ENCODE measurements at places on chromosomes 3 and 15. TPM values are rescaled to one million over a fixed set of nuclear protein-coding genes. Genes with fewer than 3 reads are reported as not detected.

The ARHGEF26 gene
- 46.4 TPM for total RNA-seq

- DNase-seq: no peak
These were observed 98.9 kb upstream of the CHL1 start for GRCh38 chr3:97417-98258.

The TMEM42 gene
- total RNA-seq: 7.8 TPM

The RBSN gene
- total RNA-seq: 36.8 TPM

DNA sequence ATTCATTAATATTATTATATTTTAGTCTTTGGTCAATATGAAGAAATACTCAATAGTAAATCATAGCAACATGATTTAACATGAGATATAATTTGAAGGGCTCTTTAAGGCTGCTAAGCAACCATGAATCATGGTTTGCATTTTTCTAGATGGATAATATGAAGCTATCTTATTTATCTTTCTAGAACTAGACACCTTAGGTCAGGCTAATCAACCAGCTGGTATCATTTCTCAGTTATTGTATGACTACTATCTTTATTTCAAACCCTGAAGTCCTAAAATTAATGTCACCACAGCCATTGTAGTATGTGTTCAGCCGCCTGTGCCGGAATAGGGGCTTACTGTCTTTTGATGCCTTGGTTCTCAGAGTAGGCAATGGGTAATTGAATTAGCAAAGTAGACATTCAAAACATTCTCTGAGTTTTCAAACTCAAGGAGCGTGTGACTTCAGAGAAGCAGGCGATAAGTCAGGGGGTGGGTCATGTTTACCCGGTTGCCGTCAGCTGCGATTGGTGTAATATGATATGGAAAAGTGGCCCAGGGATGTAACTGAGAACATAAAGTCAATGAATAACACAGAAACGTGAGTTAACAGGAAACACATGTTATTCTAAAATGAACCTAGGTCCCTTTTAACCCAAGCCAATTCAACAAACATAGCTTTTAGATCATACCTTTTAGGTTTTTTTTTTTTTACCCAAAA lies 93.4 kb upstream of the CTDSPL start:
- no peak for DNase-seq

- DNase-seq: no peak
These were observed 28.6 kb upstream of the ACKR4 start for GRCh38 chr3:132568422-132568821.

DNA sequence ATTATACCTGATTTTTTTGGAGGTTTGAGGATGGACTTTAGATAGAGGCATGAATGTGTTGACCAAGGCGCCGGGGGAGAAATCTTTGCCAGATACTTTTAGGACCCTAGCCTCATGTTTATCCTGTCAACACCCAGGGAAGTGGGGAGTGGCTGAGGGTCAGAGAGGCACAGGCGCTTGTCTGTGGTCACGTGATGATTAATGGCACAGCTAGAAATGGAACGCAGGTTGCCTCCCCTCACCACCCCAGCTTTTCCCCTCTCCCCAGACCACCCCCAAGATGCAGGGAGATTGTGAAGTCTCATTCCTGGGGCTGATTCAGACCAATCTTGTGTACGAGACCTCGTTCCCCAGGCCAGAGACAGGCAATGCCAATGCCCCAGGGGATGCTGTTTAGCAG lies 218.4 kb upstream of the LINGO1 start:
- DNase-seq: no peak

The HRH1 gene
- total RNA-seq: 8.3 TPM

GRCh38 chr15:69849232-69849610 lies 248.5 kb downstream of the TLE3 start:
- no peak for DNase-seq

- peak; percentile 78 for DNase-seq
These were observed at the start of gene IL17RD for GRCh38 chr3:57164657-57165573. Gene IL17RD, minus strand, starts transcription at chr3:57165353. Its CDS starts 67 bp downstream, at chr3:57165286.

- DNase-seq: no peak
These were observed 55.2 kb downstream of the KAT2B start for GRCh38 chr3:20095470-20095869.

The TMC3 gene
- total RNA-seq: 0.95 TPM

- no peak for DNase-seq
These were observed 39.9 kb downstream of the IFT57 start for GRCh38 chr3:108182339-108182738.

- no peak for DNase-seq
These were observed 32.9 kb downstream of the SNTN start for GRCh38 chr3:63685340-63685739.

DNA sequence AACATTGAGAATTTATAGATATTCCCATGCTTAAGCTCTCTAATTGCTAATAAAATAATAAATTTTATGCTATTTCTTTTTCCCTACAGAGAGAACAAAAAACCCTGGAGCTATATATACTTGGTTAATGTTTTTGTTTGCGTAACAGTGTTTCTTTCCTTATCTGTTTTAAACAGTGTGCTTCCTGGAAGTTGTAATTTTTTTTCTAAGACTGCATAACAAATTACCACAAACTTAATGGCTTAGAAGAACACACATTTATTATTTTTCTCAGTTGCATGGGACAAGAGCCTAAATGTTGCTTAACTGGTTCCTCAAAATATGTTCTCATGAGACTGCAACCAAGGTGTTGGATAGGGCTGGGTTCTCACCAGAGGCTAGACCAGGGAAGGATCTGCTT lies 49.7 kb upstream of the DPH6 start:
- DNase-seq: no peak

GRCh38 chr15:68197661-68198437 lies 7.3 kb downstream of the CALML4 start:
- no peak for DNase-seq

The SPATA12 gene
- not detected for total RNA-seq

GRCh38 chr3:107239703-107240102 lies 137.5 kb upstream of the CCDC54 start:
- no peak for DNase-seq

The EPHB1 gene
- total RNA-seq: 0.31 TPM

DNA sequence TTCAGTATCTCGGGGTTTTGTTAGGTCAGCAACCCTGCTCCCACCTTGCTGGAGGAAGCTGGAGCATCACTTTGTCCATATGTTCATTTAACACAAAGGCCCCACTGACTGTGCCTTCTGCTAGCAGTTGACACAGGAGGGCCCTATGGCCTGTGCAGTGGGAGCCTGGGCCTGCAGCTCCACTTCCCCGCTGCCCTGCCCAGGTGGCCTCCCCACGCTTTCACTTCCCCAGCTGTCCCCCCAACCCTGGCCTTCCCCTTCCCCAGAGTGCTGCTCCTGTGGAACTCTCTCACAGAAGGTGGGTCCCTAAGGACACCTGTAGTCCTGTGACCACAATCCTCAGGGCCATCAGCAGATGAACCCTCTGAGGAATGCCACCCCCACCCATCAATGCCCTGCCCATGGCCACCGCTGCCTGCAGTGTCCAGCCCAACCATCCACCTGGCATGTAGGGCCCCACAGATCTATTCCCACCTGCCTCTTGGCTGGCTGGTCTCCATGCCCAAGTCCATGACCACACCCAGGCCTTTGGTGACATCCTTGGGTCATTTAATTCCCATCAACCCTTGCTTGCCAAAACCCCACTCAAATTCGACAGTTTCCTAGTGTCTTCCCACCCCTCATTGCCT lies 13.5 kb downstream of the TBC1D21 start:
- DNase-seq: no peak

GRCh38 chr3:123331006-123331405 lies 117.9 kb downstream of the ADCY5 start:
- DNase-seq: no peak

DNA sequence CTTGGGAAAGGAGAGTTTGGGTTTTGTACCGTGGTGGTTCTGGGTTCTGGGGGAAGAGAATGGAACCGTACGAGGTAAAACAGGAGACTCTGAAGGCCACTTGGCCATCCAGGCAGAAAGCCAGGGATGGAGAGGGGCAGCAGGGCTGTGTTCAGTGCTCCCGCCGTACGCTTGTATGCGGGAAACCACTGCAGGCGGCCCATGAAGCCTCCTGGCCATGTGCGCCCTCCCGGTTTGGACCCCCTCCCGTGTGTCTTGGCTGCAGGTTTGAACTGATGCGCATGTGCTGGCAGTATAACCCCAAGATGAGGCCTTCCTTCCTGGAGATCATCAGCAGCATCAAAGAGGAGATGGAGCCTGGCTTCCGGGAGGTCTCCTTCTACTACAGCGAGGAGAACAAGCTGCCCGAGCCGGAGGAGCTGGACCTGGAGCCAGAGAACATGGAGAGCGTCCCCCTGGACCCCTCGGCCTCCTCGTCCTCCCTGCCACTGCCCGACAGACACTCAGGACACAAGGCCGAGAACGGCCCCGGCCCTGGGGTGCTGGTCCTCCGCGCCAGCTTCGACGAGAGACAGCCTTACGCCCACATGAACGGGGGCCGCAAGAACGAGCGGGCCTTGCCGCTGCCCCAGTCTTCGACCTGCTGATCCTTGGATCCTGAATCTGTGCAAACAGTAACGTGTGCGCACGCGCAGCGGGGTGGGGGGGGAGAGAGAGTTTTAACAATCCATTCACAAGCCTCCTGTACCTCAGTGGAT lies 50.6 kb downstream of the PGPEP1L start:
- DNase-seq: no peak

- DNase-seq: no peak
These were observed 179.4 kb upstream of the DPH6 start for GRCh38 chr15:35725353-35725752.

GRCh38 chr3:71602256-71602655 lies 18.7 kb upstream of the FOXP1 start:
- no peak for DNase-seq

The ACSBG1 gene
- total RNA-seq: 0.53 TPM

GRCh38 chr3:113287803-113288648 lies 76.7 kb downstream of the BOC start:
- peak; percentile 87 for DNase-seq

GRCh38 chr3:73197187-73197586 lies 135.7 kb downstream of the EBLN2 start:
- DNase-seq: no peak

The SLC24A5 gene
- total RNA-seq: not detected

The PTH1R gene
- total RNA-seq: 4.6 TPM

The PSTPIP1 gene
- total RNA-seq: 4.4 TPM

GRCh38 chr3:126577261-126577660 lies 18.5 kb upstream of the C3orf22 start:
- DNase-seq: no peak

GRCh38 chr3:8436661-8437287 lies 64.8 kb upstream of the LMCD1 start:
- DNase-seq: no peak

DNA sequence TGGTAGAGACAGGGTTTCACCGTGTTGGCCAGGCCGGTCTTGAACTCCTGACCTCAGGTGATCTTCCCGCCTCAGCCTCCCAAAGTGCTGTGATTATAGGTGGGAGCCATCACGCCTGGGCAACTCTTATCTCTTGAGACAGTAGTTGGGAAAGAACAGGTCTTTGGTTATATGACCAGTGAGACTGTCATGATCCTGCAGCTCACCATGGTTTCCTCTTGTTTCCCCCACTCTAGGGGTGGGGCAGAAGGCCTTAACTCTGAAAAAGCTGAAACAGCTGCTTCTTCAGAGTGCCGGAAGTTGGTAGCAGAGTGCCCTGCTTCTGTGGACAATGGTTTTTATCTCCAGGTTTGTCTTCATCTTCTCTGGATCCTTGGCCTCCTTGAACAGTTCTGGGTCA lies 4.7 kb upstream of the TYRO3 start:
- DNase-seq: no peak

- no peak for DNase-seq
These were observed 243.3 kb downstream of the ZNF621 start for GRCh38 chr3:40768046-40768445.

- no peak for DNase-seq
These were observed 29.5 kb upstream of the TGFBR2 start for GRCh38 chr3:30576946-30577345.

The ZNF80 gene
- 0.19 TPM for total RNA-seq

The SLC2A2 gene
- total RNA-seq: not detected

The PP2D1 gene
- total RNA-seq: not detected

DNA sequence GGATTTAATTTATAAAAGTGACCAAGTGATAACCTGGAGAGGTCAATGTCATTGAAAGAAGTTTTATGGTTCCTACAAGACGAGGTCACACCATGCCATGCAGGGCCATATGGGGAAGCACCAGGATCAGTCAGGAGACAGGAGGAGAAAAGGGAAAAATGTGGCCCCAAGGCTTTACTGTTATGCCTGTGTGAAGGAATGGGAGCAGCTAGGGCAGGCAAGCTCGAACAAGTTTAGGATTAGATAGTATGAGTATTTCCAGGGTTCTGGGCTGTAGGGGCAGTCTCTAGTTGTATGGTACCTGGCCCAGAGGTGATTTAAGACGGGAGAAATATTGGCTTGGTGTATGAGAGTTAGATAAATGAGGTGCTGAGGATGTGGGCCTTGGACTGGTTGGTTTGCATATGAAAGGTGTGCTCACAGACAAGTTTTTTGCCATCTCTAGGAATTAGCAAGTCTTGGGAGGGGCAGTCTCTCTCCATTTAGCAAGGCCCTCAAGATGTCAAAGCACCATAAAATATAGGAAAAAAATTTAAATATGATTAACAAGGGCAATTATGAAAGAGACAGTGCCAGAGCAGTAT lies 36.3 kb upstream of the DCLK3 start:
- DNase-seq: no peak

The PLA2G4E gene
- 0.06 TPM for total RNA-seq

DNA sequence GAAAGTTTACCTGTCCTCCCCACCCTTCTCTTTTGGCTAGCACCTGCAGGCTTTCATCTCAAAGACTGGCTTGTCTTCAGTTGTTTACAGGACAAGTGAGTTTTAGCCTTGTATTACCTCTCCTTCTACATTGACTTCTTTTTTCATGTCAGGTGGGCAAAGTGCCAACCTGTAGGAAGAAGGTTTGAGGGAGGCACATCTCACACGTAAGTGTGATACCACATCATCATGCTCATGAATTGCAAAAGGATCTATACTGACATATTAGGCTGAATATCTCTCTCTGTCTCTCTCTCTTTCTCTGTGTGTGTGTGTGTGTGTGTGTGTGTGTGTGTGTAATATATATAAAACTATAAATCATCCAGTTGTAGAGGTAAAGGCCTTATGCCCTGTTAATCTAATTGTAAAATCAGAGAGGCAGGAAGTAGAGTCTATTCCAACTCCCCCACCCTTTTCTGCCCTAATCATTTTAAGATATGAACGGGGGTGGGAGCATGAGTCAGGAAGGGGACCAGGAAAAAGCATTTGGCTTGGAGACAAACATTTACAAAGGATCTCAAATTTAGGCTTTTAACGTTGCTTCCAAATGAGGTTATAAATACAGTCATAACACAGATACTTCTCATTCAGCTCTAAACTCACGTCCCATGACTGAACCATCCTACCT lies 107.0 kb upstream of the PFN2 start:
- no peak for DNase-seq

DNA sequence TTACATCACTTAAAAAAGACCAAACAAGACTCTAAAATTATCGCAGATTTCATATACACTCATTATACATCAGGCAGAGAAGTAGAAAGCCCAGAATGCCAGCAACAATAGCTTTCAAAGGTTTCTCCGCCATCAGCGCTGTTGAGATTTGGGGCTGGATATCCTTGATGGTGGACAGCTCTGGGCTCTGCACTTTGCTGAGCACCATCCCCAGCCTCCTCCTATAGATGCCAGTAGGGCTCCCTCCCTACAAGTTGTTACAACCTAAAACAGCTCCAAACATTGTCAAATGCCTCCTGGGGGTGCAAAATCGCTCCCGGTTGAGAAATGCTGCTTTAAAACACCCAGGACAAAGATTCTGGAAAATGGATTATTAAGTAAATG lies 73.5 kb downstream of the ATP10A start:
- DNase-seq: no peak
